Stimulated activated CD8-positive, alpha-beta memory T cell treated with anti-CD3 and anti-CD28 coated beads, Interleukin-12 subunit alpha, Interleukin-12 subunit beta, amount 100 ng/mL, for 4 hours (primary cell): ENCODE measurements at places on chromosomes 5 and 9.

DNA sequence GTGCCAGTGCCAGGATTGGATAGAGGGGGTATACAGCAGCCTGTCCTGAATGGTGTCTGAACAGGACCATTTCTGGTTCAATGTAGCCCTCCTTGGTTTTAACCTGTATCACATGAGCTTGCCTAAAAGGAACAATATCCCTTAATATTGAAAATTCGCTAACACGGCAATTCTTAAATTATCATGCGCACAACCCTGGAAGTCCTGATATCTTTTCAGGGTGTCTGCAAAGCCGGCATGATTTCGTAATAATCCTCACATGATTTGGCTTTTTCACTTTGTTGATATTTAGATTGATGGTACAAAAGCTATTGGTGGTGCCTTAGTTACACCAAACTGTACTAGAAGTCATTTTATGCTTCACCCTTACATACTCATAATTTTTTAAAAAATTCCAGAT is 53.2 kb downstream of the PCSK1 start:
- no peak for DNase-seq

- no peak for DNase-seq
These were observed 283.4 kb upstream of the GRAMD2B start for GRCh38 chr5:126139773-126140172.

DNA sequence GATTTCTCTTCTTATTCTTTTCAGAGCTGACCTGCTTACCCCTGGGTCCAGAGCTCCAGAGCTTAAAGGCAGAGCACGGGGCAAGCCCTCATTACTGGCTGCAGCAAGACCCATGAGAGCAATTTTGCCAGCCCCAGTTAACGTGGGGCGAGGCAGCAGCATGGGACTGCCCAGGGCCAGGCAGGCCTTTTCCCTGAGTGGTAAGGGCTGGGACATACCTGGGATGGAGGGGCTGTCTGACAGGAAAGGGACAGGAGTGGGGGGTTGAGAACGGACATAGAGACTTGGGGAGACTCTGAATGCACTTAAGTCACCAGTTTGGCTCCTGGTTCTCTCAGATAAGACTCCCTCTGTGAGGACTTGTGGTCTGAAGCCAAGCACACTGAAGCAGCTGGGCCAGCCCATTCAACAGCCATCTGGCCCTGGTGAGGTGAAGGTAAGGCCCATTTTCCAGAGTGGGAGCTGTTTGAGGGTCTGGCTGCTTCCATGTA is 26.2 kb downstream of the HMGXB3 start:
- DNase-seq = no peak

- no peak for DNase-seq
These were observed 189.7 kb downstream of the CSNK1G3 start for GRCh38 chr5:123701511-123702200.

DNA sequence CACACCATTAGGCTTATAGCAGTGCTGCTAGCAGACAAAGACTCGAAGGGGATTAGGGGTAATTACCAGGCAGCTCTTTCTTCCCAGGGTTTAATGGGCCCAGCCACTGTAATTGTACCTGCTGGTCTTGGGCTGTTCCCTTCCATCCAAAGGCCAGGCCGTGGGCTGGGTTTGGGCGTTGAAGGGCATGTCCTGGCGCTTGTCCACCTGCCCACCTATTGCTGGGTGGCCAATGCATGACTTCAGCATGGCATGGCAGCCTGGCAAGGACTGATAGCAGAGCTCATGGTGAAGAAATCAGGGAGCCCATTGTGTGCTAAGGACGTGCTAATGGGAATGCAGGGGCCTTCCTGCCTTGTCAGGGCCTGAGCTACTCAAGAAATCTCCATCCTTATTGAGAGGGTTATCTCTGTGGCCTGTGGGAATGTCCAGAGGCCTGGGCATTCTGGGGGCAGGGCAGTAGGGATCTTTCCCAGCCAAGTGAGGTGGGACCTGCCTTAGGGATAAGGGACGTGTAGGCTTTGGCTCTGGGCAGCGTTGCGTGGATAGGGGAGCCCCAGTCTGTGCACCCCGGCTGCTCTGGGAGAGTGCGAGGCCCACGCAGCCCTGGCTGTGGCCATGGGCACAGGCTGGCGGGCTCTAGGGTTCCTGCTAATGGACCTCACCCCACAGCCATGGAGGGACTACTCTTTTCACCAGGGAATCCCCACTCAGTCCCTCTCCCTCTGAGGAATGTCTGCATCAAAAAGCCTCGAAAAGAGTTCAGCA is 116.1 kb upstream of the PITX1 start:
- DNase-seq = no peak
